Adrenal gland (tissue), 19 donors: ENCODE measurements at places on chromosomes 2 and 18.
A peak's percentile ranks its signal among the peaks of the same experiment; 100 is the strongest.

DNA sequence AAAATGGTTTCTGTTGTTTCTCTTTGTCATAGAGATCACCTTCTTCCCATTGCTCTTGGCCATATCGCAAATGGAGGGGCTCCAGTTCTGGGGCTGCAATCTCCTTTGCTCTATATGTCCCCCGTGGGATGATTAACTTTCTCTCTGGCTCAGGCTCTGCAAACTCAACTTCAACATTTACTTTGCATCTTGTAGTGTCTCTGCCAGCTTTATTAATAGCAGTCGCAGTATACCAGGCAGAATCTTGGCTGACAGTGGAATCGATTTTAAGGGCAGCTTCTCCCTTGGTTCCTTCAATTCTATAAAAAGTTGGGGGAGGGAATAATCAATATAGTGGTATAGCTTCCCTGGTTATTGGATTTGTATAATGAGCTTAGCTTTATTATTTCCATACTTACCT lies 30.5 kb downstream of the TTN start:
- no peak overlapping the region for H3K4me3 ChIP-seq
- no peaks in the 10 kb centered on the region for H3K27me3 ChIP-seq
- no peak overlapping the region for H3K27ac ChIP-seq
- no peak for DNase-seq
- no peaks in the 10 kb centered on the region for H3K36me3 ChIP-seq
- H3K4me1 ChIP-seq = no peaks in the 10 kb centered on the region

DNA sequence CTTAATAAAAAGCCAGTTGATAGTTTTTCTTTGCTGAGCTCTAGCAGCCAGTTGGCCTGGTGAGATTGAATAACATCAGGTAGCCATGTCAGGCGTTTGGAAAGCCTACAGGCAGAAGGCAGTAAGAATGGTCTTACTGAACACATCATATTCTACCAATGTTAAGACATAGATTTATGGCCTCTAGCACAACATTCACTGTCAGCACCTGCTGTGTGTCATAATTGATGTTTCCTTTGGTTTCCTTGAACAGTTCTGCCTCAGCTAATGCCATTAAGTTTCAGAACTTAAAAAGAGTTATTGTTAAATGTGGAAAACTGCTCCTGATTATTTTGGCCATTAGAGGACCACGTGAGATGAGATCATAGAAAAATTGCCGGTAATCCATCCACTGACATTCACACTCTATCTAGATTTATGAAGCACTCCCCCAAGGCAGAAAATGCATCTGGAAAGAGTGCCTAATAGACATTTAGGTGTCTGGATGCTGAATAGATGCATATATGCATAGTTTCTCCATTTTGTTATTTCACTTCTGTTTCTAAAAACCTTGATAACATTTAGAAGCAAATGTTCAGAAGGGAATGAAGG lies 434.7 kb downstream of the PTPRM start:
- peaks cover 9% of the 10 kb centered on the region for H3K4me1 ChIP-seq
- no peaks in the 10 kb centered on the region for H3K27me3 ChIP-seq
- no peak for DNase-seq
- H3K27ac ChIP-seq = no peak overlapping the region
- H3K4me3 ChIP-seq = no peak overlapping the region
- no peaks in the 10 kb centered on the region for H3K36me3 ChIP-seq

DNA sequence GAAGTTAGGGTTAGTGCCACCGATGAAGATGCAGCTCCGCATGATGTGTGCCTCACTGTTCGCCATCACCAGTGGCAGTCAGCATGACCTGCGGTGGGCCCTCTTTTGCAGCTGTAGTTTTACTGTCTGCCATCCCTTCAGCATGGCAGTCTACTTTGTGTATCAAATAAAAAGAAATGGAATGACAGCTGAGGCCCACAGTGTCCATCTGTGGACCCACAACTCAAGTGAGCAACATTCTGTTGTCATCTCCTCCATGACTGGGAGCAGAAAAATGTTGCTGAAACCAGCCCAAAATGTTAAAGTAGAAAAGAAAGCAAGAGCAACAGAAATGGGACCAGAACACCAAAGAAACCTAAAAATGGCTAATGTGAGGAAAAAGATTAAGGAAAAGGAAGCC lies 128.7 kb downstream of the MEP1B start:
- peaks cover 9% of the 10 kb centered on the region for H3K4me1 ChIP-seq
- H3K27ac ChIP-seq = peak overlapping the region; percentile 53
- DNase-seq = no peak
- no peaks in the 10 kb centered on the region for H3K36me3 ChIP-seq
- H3K4me3 ChIP-seq = no peak overlapping the region

- no peak for DNase-seq
- no peaks in the 10 kb centered on the region for H3K36me3 ChIP-seq
- H3K27ac ChIP-seq = no peak overlapping the region
- H3K4me1 ChIP-seq = no peaks in the 10 kb centered on the region
- no peak overlapping the region for H3K4me3 ChIP-seq
- H3K27me3 ChIP-seq = no peaks in the 10 kb centered on the region
Observed at GRCh38 chr2:208363485-208363884, 43.1 kb upstream of the PTH2R start.

- no peak overlapping the region for H3K4me3 ChIP-seq
- peak; percentile 11 for DNase-seq
- no peak overlapping the region for H3K27ac ChIP-seq
Observed at GRCh38 chr2:20624884-20625485, 25.9 kb downstream of the HS1BP3 start.

GRCh38 chr18:11955239-11956029 lies 25.9 kb upstream of the IMPA2 start:
- DNase-seq = peak; percentile 62
- no peaks in the 10 kb centered on the region for H3K4me1 ChIP-seq

DNA sequence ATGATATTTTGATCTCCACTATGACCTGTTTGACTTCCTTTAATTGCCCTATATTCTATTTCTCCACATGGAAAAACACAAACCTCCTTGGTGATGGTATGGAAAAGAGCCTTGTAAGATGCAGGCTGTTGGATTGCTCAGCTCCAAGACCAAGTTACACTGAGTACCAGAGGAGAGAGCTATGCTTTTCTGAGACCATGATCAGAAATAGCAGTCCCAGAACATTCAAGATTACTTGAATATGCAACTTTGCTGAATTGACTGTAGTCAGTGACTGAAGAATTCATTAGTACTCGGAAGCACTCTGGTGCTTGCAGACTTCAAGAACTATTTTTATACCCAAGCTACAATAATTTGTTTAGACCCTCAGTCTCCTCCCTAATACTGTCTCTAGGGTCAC lies 310.6 kb upstream of the FSIP2 start:
- no peak overlapping the region for H3K27ac ChIP-seq
- H3K4me3 ChIP-seq = no peak overlapping the region
- H3K36me3 ChIP-seq = no peaks in the 10 kb centered on the region
- no peaks in the 10 kb centered on the region for H3K4me1 ChIP-seq
- no peak for DNase-seq

DNA sequence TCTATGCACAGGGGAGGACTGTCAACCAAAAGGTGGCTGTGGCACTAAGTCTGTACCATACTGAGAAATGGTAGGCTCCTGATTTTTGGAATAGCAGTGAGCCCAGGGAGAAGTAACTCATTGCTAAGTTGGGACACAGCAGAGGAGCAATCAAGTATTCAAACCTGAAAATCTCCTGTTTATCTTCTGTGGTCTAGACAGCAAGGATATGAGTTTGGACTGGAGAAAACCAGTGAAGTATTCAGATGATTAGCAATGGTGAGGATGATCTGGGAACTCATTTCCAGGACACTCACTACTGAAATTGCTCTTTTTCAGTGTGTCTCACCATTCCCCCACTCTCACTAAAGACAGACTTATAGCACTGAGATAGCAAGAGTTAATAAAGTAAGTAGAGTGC lies 112.0 kb downstream of the GULP1 start:
- no peak overlapping the region for H3K4me3 ChIP-seq
- DNase-seq = no peak
- no peaks in the 10 kb centered on the region for H3K27me3 ChIP-seq
- no peak overlapping the region for H3K27ac ChIP-seq
- H3K4me1 ChIP-seq = no peaks in the 10 kb centered on the region
- H3K36me3 ChIP-seq = no peaks in the 10 kb centered on the region

GRCh38 chr18:35810520-35810919 lies 162.0 kb upstream of the RMP24 start:
- no peaks in the 10 kb centered on the region for H3K4me1 ChIP-seq
- no peak overlapping the region for H3K27ac ChIP-seq

GRCh38 chr2:218329826-218330593 lies 26.6 kb upstream of the CATIP start:
- H3K27ac ChIP-seq = no peak overlapping the region
- H3K36me3 ChIP-seq = no peaks in the 10 kb centered on the region
- H3K27me3 ChIP-seq = no peaks in the 10 kb centered on the region
- DNase-seq = no peak

DNA sequence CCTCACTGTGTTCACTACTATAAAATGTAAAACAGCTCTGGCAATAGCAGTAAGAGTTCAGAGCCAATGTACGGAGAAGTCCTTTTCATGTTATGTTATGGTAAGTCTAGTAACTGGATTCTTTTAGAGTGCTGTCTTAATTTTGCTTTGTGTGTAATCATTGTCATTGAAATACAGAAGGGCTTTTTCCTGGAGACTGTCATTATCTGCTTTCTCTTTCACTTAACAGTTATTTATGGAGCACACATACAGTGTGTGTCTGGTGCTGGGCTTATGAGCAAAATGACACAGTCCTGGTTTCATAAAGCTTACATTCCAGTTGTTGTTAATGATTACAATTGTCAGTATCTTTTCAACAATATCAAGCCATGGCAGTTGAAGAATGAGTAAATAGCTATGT lies 95.5 kb downstream of the CCDC102B start:
- no peak overlapping the region for H3K27ac ChIP-seq
- H3K36me3 ChIP-seq = no peaks in the 10 kb centered on the region
- H3K4me1 ChIP-seq = no peaks in the 10 kb centered on the region
- DNase-seq = no peak
- H3K27me3 ChIP-seq = no peaks in the 10 kb centered on the region

DNA sequence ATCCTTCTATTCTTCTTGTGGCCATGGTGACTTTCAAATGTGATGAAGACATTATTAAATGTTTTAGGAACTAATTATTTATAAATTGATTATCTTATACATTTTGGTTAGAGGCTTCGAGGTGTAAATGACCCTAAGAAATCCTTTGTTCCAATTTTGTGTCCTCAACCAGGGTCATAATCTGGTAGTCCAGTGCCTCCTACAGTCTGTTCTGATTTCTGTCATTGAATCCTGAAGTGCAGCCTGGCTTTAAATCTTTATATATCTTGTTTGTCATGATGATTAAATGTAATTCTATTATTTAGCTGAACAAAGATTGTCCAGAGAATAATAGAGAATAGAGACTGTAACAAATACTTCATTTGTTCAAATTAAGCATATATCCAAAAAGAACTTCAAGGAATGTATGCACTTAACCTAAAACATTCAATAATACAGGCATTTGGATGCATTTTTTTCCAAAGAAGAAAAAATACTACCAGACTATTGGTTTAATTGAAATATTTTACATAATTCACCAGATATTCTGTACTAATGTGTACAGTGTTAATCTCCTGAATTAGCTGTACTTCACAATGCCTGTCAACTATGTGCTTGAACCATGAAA lies 89.8 kb downstream of the PRPF40A start:
- no peak overlapping the region for H3K4me3 ChIP-seq
- H3K27me3 ChIP-seq = no peaks in the 10 kb centered on the region
- H3K27ac ChIP-seq = no peak overlapping the region
- peak; percentile 6 for DNase-seq
- peaks cover 12% of the 10 kb centered on the region for H3K36me3 ChIP-seq
- peaks cover 10% of the 10 kb centered on the region for H3K4me1 ChIP-seq

DNA sequence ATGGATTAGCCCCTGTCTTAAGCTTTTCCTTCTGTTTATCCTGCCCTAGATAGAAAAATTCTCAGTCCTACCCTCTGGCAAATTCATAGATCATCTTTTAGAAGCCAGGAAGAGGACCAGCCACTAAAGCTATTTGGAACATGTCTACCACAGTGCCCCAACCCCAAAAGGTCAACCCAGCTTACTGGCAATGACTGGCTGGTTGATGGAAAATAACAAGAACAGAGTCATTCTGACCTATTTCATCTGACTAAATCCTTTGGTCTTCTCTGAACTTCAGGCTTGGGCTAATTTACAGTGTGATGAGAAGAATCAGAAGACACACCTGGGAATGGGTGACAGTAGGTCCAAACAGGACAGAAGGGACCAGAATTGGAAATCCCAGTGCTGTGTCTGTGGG lies 227.3 kb upstream of the CCDC68 start:
- H3K4me1 ChIP-seq = peaks cover 9% of the 10 kb centered on the region
- H3K4me3 ChIP-seq = no peak overlapping the region
- H3K36me3 ChIP-seq = no peaks in the 10 kb centered on the region
- no peak for DNase-seq
- H3K27ac ChIP-seq = no peak overlapping the region

DNA sequence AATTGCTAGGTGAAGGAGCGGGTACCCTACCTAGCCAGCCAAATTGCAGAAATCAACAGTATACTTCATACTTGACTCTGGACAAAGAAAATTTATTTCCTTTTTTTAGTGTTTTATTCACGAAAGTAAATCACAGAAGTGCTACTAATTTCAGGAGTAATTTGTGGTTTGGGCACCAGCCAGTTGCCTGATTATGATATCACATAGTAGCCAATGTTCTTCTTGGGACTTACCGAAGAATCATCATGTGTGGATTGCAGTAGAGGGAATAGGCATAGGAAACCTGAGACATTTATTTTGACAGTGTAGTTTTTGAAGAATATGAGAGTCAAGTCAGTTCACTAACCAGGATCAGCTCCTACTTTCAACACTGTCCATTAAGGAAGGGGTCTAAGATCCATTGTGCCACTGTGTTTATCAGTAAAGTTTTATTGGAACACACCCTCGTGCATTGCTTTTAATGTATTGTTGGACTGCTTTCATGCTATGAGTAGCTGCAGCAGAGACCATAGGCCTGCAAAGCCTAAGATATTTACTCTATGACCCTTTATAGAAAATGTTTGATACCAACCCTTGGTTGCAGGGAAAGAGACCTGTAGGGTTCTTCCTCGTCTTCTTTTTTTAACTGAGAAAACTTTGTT lies 32.1 kb downstream of the TNFRSF11A start:
- DNase-seq = no peak
- no peaks in the 10 kb centered on the region for H3K4me1 ChIP-seq
- no peaks in the 10 kb centered on the region for H3K27me3 ChIP-seq
- H3K4me3 ChIP-seq = no peak overlapping the region
- no peak overlapping the region for H3K27ac ChIP-seq

- peak; percentile 3 for DNase-seq
- no peaks in the 10 kb centered on the region for H3K4me1 ChIP-seq
- H3K36me3 ChIP-seq = no peaks in the 10 kb centered on the region
- no peak overlapping the region for H3K27ac ChIP-seq
Observed at GRCh38 chr2:225274751-225275150, 124.8 kb upstream of the NYAP2 start.
